ENCODE measurements at places on chromosomes 6 and 20.

DNA sequence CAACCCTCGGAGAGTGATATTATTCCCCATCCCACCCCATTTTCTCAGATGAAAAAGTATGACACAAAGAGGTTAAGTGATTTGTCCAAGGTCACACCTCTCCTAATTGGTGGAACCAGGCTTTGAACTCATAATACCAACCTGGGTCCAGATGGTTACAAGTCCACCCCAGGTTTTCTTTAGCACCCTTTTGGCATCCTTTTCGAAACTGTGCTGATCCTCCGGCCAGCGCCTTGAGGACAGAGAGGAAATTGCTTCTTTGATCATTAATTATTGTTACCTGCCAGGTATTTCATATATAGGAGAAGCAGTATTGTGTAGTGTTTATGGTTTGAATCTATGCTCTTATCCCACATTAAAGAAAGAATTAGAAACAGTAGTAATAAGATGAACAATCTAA, 29.3 kb upstream of the PDYN start:
- DNase-seq, result no peak

GRCh38 chr20:50130356-50130723, 17.4 kb upstream of the UBE2V1 start:
- DNase-seq, result no peak

DNA sequence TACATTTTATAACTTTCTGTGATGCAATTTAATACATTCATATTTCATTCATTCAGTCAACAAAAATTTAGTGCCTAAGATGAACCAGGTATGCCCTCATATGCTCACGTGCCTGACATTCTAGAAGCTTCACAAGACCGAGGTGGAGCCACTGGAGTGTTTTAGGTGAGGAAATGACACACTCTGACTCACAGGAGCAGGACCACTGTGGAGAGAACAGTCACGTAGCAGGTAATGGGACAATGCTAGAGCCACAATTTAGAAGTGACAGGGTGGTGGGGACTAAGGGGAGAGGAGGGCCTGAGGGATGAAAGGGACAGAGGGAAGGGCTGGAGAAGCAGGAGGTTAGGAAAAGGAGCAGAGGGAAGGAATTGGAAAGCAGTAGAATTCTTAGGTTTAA, 17.6 kb upstream of the HLA-A start:
- DNase-seq, result no peak

DNA sequence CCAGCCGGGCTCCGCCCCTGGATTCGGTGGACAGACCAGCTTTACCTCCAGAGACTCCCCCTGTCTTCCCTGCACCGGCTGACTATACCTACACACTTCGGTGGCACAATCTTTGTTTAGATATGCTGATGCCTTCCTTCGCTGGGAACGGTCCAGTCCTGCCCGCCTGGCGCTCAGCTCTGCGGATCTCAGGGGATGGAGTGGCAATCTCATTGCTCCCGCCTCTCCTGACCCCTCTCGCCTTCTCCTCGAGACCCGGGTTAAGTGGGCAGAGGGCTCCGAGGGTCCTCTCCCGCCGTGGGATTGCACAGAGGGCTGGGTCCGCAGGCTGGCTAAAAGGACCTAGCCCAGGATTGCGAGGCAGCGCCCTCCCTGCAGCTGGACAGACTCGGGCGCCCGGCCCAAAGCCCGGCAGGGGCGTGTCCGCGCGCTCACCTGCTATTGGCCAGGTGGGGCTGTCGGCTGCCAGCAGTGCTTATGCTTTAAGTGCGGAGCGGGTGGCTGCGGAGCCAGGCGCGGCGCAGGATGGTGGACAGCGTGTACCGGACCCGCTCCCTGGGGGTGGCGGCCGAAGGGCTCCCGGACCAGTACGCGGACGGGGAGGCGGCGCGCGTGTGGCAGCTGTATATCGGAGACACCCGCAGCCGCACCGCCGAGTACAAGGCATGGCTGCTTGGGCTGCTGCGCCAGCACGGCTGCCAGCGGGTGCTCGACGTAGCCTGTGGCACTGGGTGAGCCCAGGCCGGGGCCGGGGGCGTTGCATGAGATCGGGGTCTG, at the start of gene GNMT:
TSS of gene GNMT (plus strand) at position 512 of the 777 bp plus-strand sequence. CDS start at position 526, 14 bp downstream.
- no peak for DNase-seq

- DNase-seq, result no peak
Measured at GRCh38 chr6:36622901-36623546, 28.9 kb downstream of the SRSF3 start.

GRCh38 chr6:44628347-44628746, 240.8 kb downstream of the CDC5L start:
- DNase-seq, result no peak

DNA sequence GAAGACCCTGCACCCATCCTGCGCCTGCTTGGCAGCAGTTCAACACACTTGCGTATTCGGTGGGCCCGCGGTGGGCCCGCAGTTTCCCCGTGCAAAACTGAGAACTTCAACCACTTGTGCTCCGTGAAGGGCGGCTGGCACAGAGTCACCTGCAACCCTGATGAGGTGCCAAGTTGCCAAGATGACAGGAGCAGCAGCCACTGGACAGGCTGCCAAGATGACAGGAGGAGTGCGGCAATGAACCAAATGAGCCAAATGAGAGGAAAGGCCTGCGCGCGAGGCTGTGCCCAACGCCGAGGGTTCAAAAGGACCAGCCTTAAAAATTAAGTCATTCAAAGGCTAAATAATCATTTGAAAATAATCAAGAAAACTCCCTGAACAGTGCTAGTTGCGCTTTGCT, 20.1 kb downstream of the DIDO1 start:
- DNase-seq, result no peak

GRCh38 chr6:3960754-3961361, 111.7 kb downstream of the FAM50B start:
- no peak for DNase-seq

DNA sequence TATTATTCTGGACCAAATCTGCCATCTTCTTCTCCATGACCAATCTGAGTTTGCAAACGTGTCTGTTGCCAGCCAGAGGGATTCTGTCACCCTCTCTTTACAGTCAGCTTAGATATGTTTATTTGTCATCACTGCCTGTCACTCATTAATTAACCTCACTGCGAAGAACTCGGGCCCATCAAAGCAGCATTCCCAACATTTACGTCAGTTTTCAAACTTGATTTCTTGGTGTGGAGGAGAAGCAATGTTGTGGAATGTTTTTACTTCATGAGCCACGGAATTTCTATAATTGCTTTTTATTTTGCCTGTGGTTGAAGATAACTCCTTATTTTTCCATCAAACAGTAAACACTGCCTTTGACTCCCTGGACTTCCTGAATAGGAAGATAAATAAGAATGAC, 91.8 kb upstream of the CNKSR3 start:
- DNase-seq, result no peak

DNA sequence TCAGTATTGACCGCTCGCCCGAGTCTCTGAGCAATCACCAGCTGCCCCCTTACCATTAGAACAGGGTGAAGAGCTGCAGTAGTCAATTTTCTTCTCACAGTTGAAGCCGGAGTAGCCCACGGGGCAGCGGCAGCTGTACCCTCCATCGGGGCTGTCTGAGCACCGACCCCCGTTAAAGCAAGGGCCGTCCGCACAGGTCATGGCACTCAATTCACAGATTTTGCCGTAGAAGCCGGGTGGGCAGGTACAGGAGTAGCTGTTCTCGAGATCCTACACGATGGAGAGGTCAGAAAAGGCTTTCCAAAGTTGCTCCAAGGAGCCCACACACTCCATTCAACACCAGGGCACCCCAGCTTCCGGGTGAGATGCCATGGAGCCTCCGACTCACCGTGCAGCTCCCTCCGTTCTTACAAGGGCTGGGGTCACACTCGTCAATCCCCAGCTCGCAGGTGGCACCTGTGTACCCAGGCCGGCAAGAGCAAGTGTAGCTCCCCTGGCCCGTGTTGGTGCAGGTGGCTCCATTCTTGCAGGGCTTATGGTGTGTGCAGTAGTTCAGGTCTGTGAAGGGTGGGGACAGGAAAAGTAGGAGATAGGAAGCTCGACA, 5.9 kb downstream of the DLL1 start:
- no peak for DNase-seq

- DNase-seq, result no peak
Measured at GRCh38 chr20:20461551-20461950, 93.6 kb downstream of the INSM1 start.

- DNase-seq, result no peak
Measured at GRCh38 chr6:25302151-25302550, 23.0 kb downstream of the CARMIL1 start.

- DNase-seq, result no peak
Measured at GRCh38 chr6:114051031-114051430, 80.1 kb upstream of the HDAC2 start.

- no peak for DNase-seq
Measured at GRCh38 chr6:155186052-155186658, 77.7 kb upstream of the CLDN20 start.

- DNase-seq, result no peak
Measured at GRCh38 chr6:142255785-142256184, 46.0 kb upstream of the ADGRG6 start.

DNA sequence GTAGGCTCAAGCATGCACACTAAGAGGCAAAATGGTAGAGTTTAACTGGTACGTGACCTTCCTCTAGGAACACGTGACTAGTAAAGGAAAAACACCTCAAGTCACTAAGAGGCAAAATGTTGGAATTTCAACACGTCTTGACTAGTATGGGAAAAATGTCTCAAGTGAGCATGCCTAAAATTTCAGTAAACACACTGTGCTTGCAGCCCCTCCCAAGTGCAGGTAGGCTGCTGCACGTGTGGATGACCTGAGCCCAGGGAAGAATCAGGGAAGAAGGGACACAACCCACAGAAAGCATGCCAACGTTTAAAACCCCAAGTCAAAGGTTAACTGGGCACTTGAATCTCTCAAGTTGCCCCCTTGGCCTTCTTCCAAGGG, 162.2 kb downstream of the TENT5A start:
- no peak for DNase-seq

DNA sequence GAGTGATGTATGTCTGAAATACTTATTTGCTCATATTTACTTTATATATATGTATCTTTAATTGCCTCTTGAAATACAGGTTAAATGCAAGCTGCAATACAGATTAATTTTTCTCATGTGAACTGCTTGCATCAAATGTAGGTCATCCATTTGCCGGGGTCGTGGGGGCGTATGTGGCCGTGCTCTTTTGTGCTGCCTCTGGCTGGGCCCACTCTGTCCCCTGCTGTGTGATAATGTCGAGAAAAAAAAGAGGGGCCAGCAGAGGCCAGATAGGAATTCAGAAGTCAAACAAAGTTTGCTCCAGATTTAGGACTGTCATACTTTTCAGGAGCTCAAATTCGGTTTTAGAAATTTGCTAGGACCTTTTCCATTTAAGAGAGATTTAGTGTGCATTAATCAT, 459.6 kb upstream of the SOX4 start:
- no peak for DNase-seq

- no peak for DNase-seq
Measured at GRCh38 chr6:158630938-158631616, 13.5 kb downstream of the DYNLT1 start.

DNA sequence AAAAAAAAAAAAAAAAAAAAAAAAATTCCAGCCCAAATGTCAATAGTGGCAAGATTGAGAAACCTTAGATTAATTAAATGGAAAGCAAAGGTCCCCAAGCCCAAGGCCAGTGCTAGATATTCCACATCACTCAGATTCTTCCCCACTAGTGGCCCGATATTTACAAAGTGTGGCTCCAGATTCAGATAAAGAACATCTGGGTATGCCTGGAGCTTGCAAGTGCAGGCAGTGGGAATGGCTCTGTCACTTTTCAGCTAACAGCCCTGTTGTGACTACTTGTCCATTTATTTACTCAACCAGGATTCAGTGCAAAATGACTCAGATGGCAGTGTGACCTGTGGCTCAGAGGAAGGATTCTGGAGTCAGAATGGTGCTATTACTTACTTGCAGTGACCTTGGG, 8.2 kb upstream of the KCNB1 start:
- DNase-seq, result no peak

GRCh38 chr6:112909781-112910180, 562.7 kb downstream of the RFPL4B start:
- DNase-seq, result no peak

- no peak for DNase-seq
Measured at GRCh38 chr20:57048027-57048869, 218.2 kb downstream of the BMP7 start.

GRCh38 chr20:32969356-32970114, 34.7 kb downstream of the SUN5 start:
- no peak for DNase-seq

GRCh38 chr20:40286975-40287531, 402.0 kb downstream of the MAFB start:
- DNase-seq, result no peak

GRCh38 chr20:41178904-41179432, 41.6 kb downstream of the PLCG1 start:
- DNase-seq, result no peak

DNA sequence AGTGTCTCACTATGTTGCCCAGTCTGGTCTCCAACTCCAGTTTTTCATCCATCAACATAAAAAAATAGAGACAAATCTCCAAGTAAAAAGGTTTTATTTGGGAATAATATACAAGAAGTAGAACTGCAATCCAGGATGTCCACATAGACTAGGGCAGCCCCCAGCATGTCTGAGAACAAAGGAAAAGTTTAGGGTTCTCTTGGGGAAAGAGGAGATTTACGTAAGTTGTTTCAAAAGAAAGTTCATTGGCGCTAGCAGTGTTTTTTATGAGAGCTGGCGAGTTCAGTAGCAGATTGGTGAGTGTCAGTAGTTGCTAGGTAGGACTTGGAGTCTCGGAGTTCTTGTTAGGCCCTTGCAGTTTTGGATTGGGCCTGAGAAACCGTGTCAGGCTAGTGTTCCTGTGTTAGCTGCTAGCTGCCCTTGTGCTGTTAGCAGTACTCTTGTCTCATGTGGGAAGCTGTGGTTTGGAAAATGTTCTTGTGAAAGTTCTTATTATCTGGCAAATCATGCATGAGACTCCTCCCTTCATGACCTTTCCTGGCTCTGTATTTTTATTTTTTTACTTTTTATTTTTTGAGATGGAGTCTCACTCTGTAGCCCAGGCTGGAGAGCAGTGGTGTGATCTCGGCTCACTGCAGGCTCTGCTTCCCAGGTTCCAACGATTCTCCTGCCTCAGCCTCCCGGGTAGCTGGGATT, 24.7 kb downstream of the TTLL9 start:
- DNase-seq, result peak; percentile 27

- no peak for DNase-seq
Measured at GRCh38 chr6:146071781-146072180, 42.9 kb downstream of the GRM1 start.

DNA sequence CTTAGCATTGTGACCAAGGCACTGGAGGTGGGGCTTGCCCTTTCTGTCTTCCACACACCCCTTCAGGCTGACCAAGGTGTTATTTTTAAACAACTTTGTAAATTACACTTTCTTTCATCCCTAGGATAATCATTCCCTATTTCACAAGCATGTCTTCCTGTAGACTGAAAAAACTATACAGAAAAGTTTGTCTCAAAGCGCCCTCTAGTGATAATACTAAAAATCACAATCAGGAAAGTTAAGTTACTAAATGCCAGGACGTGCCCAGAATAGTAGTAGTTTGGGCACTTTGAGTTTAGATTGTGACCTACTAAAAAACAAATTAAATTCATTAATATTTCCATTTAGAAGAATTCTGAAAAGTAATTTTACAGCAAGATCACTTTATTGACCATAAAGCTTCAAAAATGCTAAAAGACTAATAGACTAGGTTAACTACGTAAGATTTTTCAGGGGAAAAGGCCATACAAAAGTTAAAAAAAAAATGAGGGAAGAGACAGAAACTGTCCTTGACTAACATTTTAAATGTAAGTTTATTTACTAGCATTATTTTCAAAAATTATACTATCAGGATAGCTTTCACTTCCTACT, 123.3 kb upstream of the DUSP22 start:
- DNase-seq, result peak; percentile 15

GRCh38 chr6:1940381-1940780, 305.0 kb downstream of the GMDS start:
- DNase-seq, result no peak
